Stimulated activated CD8-positive, alpha-beta memory T cell treated with anti-CD3 and anti-CD28 coated beads, Interleukin-2, amount 100 ng/mL, for 1 hour (primary cell): ENCODE measurements at places on chromosomes 5 and 9.

DNA sequence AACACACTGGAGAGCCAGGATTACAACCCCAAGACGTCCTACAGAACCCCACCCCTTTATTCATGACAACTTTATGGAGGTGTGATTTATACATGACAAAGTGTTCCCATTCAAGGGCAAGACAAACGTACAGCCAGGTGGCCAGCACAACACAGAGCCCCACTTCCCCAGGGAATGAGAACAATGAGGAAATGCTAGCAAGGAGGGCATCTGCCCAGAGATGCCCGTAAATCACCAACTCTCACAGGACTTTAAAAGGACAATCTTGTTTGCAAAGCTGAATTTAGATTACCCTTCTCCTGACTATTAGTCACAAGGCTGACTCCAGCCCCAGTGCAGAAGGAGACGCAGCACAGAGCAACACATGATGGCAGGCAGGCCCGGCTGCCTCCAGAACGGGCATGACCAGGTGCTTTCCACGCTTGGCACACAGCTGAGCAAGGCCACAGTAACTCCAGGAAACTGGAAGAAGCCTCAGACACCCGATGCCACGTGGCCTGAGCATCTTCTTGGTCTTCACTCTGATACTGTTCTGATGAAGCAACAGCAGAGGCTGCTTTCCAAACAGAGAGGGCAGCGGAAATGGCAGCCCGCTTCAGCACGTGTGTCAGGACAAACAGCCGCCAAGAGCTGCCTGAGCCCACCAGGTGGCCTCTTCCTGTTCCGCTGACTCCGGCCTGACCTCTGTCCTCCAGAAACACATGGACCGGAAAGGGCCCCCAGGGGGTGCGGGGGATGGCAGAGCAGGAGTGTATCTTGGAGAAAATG lies 51.4 kb downstream of the ROR2 start:
- no peak for DNase-seq

GRCh38 chr5:107329850-107330249 lies 340.9 kb downstream of the EFNA5 start:
- DNase-seq: no peak

GRCh38 chr5:9977070-9977469 lies 272.6 kb downstream of the ATPSCKMT start:
- DNase-seq: no peak

GRCh38 chr9:129863059-129863690 lies 27.9 kb downstream of the USP20 start:
- peak; percentile 31 for DNase-seq

- no peak for DNase-seq
These were observed 530 bp downstream of the RAPGEF1 start for GRCh38 chr9:131739133-131739958.

- DNase-seq: no peak
These were observed 198.3 kb downstream of the PLK2 start for GRCh38 chr5:58261605-58262004.

DNA sequence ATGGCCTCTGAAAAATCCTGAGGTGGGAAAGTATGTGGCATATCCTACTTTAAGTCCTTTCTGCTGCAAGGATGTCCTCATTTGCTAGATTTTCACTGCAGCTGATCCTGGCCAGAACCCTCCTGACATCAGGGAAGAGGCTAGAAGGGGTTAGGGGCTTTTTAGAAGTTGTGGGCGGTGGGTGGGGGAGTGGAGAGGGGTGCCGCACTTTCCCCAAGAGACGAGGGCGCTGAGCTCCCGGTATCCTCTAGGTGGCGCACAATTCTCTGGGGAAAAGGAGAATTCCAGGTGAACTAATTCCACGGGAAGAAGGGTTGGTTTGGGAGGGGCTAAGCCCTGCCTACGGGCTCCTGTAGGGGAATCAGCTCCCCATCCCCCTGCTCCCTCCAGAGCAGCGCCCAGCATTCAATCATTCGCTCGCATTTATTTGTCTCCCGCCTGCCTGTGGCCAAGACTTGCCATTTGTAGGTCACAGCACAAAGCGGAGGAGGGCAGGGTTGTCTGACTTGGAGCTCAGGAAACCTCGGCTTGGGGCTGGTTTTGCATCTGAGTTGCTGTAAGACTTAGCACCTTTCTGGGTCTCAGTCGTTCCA lies 42.9 kb upstream of the HAND1 start:
- no peak for DNase-seq

DNA sequence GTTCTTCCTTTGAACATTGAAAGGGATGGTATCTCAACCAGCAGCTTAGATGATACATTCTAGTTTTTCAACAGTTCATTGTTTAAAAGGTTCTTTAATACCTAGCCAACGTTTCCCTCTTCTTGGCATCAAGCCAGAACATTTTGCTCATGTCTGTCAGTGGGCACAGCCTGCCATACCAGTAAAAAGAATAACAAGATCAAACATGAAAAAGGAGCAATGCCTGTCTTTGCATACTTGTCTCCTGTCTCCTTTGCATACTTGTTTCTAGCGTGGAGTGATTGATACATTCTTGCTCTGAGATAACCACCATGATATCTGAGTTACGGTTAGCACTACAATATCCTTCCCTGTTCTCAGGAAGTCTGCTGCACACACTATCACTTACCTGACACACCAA lies 248.6 kb upstream of the DAPK1 start:
- no peak for DNase-seq

DNA sequence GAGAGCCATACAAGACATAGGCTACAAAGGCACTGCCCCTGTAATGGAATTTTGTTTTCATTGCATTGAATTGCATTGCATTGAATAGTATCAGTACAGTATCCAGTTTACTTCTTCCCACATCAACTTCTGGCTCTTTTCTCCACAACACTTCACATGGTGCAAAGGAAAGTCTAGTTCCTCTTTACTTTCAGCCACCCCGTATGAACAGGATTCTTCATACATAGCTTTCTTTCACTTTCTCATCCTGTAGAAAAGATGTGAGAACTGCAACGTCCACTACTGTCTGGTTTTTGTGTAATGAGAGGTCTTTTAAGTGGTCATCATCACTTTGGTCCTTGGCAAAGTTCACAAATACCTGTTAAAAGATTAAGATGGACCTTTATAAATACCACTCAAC lies 20.2 kb downstream of the NIPSNAP3B start:
- no peak for DNase-seq

- DNase-seq: no peak
These were observed 320.4 kb upstream of the KLF4 start for GRCh38 chr9:107809871-107810460.

DNA sequence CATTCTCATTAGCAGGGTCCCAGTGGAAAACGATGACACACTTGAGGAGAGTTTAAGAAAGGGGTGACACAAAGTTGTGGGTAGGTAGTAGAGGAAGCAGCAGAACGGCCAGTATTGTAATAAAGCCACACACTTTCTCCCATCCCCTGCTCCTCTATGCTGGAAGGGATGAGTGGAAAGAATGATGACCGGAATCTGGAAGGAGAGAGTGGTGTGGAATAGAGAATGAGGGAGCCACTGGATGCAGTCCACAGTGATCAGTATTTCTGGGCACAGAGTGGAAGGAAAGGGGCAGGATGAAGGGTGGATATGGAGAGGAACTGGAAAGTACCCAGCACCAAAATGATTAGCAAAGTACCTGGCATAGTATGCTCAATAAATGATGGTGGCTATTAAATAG lies 133.8 kb upstream of the DAB2 start:
- no peak for DNase-seq

DNA sequence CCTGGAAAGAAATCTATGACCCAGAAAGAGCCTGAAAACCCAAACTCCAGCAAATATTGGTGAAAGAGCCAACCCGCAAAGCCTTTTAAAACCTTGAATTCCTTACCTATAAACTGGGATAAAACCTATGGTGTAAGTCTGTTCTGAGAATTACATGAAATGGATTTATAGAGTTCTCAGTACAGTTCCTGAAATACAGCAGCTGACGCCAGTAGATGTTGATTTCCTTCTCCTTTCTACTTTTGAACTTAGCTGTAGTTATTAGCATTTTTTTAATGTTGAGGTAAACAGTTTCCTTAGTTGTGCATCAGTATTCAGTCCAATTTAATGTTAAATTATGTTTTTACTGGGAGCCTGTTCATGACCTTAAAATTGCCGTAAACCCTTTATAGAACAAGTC lies 3.7 kb downstream of the SPIN1 start:
- DNase-seq: no peak
